Activated naive CD8-positive, alpha-beta T cell treated with anti-CD3 and anti-CD28 coated beads for 36 hours (primary cell): ENCODE measurements at places on chromosomes 6 and 20. TPM values are rescaled to one million over a fixed set of nuclear protein-coding genes. Genes with fewer than 3 reads are reported as not detected.

TRAPPC3L gene
- total RNA-seq = not detected

SNTA1 gene
- total RNA-seq = 4.7 TPM

NKX2-4 gene
- total RNA-seq = not detected

PLEKHG1 gene
- 4.5 TPM for total RNA-seq

HDGFL1 gene
- not detected for total RNA-seq

GTF2H4 gene
- total RNA-seq = 46.4 TPM

AVP gene
- total RNA-seq = not detected

PMEPA1 gene
- total RNA-seq = 1.0 TPM

MICA gene
- total RNA-seq = 10.5 TPM

SYNCRIP gene
- 278 TPM for total RNA-seq

SLC2A10 gene
- 0.06 TPM for total RNA-seq

GRCh38 chr20:11063444-11063843, 389.6 kb upstream of the JAG1 start:
- H3K27ac ChIP-seq = no peak overlapping the region
- DNase-seq = no peak
- peaks cover 5% of the 10 kb centered on the region for H3K27me3 ChIP-seq
- H3K4me3 ChIP-seq = no peak overlapping the region

- DNase-seq = no peak
- H3K27ac ChIP-seq = no peak overlapping the region
Observed at GRCh38 chr6:107965746-107966145, 7.7 kb upstream of the SEC63 start.

DNA sequence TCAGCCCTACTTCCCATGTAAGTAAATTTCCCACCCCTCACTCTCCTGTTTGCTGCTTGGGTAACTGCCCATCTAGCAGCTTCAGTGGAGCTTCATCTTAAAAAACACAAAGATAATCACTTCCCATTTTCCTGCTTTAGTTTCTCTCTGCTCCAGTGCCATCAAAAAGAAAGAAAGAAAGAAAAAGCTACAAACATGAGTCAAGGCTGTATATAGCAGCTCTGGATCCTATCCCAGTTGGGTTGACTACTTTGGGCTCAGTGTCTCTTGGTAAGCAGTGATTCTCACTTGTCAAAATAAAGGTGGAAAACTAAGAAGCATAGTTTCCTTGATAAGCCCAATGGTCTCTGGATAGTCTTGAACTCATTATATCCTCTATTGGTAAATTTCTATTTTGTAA, 48.7 kb upstream of the SRPK1 start:
- H3K27ac ChIP-seq = no peak overlapping the region
- peaks cover 4% of the 10 kb centered on the region for H3K4me1 ChIP-seq
- H3K27me3 ChIP-seq = peaks cover 4% of the 10 kb centered on the region
- no peak for DNase-seq

DNA sequence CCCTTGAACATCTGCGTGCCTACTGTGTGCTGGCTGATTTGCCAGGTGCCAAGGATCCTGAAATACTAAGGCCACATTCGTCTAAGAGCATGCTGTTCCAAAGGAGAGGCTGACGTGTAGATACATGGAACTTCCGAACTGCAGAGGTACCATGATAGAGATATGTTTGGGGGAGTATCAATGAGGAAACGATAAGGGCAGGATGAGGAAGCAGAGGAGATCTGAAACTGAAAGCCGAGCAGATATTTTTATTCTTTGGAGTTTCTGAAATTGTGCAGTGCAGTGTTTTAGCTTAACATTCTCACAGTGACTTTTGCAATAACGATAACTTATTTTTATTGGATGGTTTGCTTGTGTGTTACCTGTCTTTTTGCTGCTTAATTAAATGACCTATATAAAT, 24.3 kb downstream of the BMP6 start:
- H3K27ac ChIP-seq = no peak overlapping the region
- no peaks in the 10 kb centered on the region for H3K4me1 ChIP-seq
- peaks cover 17% of the 10 kb centered on the region for H3K27me3 ChIP-seq

DNA sequence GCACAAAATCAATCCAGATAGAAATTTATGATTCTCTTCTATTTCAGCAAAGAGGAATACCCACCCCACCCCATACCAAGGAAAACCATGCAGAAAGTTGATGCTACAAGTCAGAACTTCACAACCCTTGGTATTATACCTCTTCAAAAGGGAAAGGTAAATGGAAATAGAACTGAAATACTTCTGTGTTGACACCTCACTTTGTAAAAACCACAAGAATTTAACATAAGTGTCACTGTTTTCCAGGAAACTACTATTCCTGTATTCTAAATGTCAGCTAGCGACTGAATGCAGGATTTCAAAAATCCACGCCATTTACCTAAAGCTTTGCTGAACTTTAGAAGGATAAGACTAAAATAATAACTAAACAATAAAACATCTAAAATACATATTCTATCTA, 3.6 kb downstream of the CPNE1 start:
- peaks cover 57% of the 10 kb centered on the region for H3K4me1 ChIP-seq
- no peak for DNase-seq
- H3K27ac ChIP-seq = peak overlapping the region; percentile 97

GRCh38 chr6:31572041-31572911, at the start of gene LTA:
Gene LTA, plus strand, starts transcription at chr6:31572289. Its CDS starts 454 bp downstream, at chr6:31572743.
- peak within 1 kb of the TSS; percentile 93 for H3K4me3 ChIP-seq
- peaks cover 72% of the 10 kb centered on the region for H3K4me1 ChIP-seq
- peak; percentile 82 for DNase-seq
- peaks cover 56% of the 10 kb centered on the region for H3K36me3 ChIP-seq

- no peak overlapping the region for H3K27ac ChIP-seq
- H3K4me3 ChIP-seq = no peak overlapping the region
- no peak for DNase-seq
Observed at GRCh38 chr6:11120271-11121005, 8.9 kb upstream of the ERVFRD-1 start.

- no peak overlapping the region for H3K27ac ChIP-seq
- no peaks in the 10 kb centered on the region for H3K4me1 ChIP-seq
- H3K36me3 ChIP-seq = peaks cover 3% of the 10 kb centered on the region
- H3K4me3 ChIP-seq = no peak overlapping the region
Observed at GRCh38 chr20:33635341-33635740, 26.8 kb upstream of the C20orf144 start.

- no peak overlapping the region for H3K27ac ChIP-seq
- H3K4me1 ChIP-seq = peaks cover 14% of the 10 kb centered on the region
- peaks cover 16% of the 10 kb centered on the region for H3K27me3 ChIP-seq
Observed at GRCh38 chr6:41548098-41548840, 2.1 kb downstream of the FOXP4 start.

DNA sequence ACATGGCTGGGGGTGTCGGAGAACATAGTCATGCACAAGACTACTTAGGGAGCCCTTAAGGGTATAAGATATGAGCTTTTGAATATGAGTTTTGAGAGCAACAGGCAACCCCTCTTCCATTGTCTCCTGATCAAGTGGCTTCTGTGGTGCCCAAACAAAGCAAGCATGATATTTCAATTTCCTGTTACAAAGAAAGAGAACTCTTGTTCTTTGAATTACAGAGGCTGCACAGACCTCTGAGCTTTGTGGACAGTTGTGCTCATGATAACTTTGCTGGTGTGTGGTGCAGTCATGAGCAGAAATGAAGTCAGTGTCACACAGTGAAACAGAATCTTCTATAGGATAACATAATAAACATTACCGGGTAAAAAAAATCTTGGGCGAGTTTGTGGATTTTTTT, 66.8 kb upstream of the THEMIS start:
- peaks cover 22% of the 10 kb centered on the region for H3K36me3 ChIP-seq
- peak; percentile 29 for DNase-seq
- H3K4me1 ChIP-seq = peaks cover 43% of the 10 kb centered on the region
- peak overlapping the region; percentile 87 for H3K27ac ChIP-seq
- peak overlapping the region; percentile 58 for H3K4me3 ChIP-seq
